ENCODE measurements at places on chromosomes 2 and 18.
A peak's percentile ranks its signal among the peaks of the same experiment; 100 is the strongest.

DNA sequence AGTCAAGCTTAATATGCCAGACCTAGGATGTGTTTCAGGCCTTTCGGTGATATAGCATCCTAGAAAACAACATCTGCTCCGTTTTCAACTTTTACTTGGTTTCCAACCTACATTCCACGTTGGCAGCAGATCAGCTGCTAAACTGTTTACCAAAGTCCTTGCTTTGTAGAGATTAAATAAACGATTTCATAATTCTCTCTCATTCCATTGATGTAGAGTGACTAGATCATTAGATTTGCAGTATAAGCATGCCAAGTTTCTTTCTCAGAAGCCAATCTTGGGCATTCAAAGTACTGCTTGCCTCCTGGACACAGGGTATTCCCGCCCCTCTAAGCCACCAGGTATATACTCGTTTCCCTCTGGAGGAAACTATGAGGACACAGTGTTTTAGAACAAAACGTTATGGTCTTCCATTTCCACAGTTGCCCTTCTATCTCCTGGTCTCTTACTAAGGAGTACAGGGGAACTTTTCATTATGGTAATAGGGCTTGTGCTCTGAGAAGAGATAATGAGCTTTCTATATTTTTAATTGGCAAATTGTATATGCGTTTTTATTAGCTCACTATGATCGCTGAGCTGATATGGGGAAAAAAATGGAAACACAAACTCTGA is 10.5 kb upstream of the INSIG2 start:
- no peak for DNase-seq

- no peak for DNase-seq
These were observed 100.2 kb upstream of the CDC42EP3 start for GRCh38 chr2:37771600-37772088.

- DNase-seq: no peak
These were observed 166.4 kb upstream of the MGAT5 start for GRCh38 chr2:134087371-134087921.

- no peak for DNase-seq
These were observed 10.8 kb downstream of the IL36B start for GRCh38 chr2:113041871-113042270.

DNA sequence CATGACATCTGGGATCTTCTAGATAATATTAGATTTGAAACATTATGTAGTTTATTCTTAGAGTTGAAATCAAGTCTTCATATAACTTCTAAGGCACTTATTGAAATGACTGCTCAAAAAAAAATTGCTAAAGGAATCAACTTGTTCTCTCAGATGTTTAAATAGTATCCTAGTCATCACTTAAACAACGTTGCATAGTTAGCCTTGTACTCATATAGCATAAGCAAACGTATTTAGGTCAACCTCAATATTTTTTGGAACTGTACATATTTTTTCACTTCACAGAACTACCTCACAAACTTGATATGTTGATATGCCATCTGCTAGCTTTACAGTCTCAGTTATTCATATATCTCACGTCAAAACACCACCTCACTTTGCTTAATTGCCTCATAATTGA is 47.1 kb upstream of the CREB1 start:
- DNase-seq: no peak

- no peak for DNase-seq
These were observed 76.2 kb downstream of the SATB2 start for GRCh38 chr2:199381531-199381930.

- no peak for DNase-seq
These were observed 35.1 kb downstream of the DCAF17 start for GRCh38 chr2:171469176-171469575.

- DNase-seq: no peak
These were observed 29.1 kb downstream of the UXS1 start for GRCh38 chr2:106165029-106165428.

DNA sequence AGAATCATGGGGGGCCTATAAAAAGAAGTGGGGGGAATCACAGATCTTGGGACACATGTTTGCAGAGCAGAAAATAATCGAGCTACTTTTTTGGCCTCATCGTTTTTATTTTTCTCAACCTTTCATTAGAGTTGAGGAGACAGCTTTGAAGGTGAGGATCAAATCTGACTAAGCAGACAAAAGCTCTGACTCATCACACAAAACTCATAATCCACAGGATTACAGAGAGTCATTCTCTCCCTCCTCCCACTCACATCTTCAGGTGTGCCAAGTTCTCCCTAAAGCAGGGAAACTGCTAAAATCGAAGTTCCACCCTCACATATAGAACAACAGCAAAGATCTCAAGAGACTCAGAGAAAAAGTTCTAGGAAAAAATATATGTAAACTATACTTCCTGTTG is 15.6 kb downstream of the BAZ2B start:
- no peak for DNase-seq

- no peak for DNase-seq
These were observed 55.1 kb downstream of the RAB31 start for GRCh38 chr18:9763157-9763556.

GRCh38 chr2:27041752-27042151 is 9.0 kb downstream of the TMEM214 start:
- no peak for DNase-seq

DNA sequence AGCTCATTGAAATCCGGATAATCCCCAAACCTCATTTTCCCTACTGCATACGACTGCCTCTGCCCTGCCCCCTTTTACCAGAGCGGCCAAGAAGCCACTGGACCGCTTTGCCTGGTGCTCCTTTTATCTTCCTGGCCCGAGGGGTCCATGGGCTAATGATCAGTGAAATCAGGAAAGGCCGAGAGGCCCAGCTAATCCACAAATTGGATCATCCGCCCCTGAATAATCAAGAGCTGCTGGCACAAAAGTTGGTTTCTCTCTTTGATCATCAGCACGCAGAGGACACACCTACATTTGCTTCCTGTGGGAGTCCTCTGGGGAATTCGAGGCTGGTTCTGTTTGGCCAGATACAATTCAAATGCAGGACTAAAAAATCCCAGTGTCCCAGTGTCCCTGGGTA is 144.5 kb downstream of the INSIG2 start:
- no peak for DNase-seq

- DNase-seq: no peak
These were observed 12.5 kb upstream of the POLR1B start for GRCh38 chr2:112529757-112530156.

DNA sequence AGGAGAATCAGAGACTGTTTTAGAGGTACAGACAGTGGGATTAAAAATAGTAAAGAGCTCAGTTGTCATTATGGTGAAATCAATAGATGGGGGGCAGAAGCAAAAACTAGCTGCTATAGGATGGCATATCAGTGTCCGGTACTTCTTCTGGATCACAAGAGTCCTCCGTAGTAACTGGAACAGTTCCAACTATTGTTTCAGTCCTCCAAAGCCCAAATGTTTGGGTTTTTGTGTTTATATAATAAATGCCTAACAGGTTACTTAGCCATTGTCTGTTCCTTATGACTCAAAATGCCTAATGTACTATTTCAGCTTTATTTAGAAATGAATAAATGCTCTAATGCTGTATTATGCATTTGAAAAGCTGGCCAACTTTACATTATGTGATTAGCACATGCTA is 401.2 kb downstream of the PTH2R start:
- DNase-seq: no peak

- DNase-seq: no peak
These were observed 128.5 kb upstream of the SP5 start for GRCh38 chr2:170586571-170587095.

DNA sequence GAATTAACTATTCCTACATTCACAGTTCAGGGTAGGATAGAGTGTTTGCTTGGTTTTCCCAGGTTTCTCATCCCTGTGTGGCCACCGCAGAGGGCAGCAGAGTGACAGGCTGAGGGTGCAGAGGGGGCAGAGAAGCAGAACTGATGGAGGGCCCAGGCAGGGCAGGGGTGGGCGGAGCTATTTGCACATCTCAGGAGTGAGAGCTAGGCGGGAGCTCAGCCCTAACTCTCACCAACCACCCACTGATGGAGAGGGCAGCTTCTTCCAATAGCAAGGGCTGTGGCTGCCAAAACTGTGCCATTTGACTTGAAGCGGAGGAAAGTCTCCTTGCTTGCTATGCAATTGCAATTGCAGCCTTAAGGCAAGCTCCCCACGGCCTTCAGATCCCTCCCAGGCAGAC is 12.0 kb upstream of the DARS1 start:
- no peak for DNase-seq

DNA sequence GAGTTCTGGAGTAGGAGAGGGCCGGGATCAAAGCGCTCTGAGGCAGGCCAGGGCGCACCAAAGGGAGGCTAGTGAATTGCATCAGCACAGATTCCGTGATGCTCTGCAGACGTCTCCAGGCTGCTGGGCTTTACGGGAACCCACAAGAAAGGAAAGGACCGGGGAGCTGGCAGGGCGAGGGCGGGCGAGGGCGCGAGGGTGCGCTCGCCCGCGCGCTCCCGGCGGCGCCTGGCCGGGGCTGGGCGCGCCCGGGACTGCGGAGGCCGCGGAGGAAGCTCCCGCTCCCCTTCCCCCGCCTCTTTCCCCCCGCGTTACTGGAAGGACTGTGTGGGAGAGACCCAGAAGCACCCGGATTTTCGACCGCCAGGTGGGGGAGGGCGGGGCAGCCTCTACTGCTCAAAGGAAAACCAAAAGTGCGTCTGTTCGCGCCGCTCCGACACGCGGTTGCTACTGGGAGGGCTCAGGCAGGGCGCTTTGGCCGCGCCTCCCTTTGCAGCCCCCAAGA is 2.4 kb upstream of the FOSL2 start:
- peak; percentile 93 for DNase-seq

- no peak for DNase-seq
These were observed 11.6 kb upstream of the BOK start for GRCh38 chr2:241546771-241547498.

GRCh38 chr2:176639671-176640070 is 370.4 kb downstream of the MTX2 start:
- DNase-seq: no peak

DNA sequence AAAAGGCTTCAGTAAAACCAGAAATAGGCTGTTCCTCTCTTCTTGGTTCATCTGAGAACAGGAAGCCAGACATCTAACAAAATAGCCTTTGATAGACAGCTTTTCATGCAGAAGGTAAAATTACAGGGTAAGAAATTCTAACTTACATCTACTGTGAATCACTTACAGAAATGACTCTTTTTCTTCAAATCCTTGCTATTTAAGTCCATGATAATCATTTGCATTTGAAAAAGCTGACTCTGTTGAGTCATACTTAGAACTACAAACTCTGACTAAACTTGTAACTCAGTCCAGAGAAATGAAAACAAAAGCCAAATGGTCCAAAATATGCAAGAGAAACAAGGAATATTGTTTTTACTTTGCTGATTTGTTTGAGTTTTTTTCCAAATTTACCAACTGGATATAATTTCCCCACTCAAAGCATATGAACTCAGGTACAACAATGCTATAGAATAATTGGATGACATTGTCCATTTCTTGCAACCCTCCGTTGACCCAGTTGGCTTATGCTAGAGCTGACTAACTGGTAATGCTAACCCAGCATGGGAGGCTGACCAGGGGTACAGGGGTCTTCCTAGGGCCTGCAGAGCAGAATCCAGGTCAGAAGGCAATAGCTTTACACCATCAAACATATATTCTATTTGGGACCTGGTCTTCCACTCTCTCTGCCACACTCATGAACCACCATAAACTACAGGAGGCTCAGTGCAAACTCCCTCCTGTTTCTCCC is 18.8 kb upstream of the MREG start:
- no peak for DNase-seq

GRCh38 chr2:68448671-68449653 is 18.1 kb downstream of the FBXO48 start:
- DNase-seq: no peak

DNA sequence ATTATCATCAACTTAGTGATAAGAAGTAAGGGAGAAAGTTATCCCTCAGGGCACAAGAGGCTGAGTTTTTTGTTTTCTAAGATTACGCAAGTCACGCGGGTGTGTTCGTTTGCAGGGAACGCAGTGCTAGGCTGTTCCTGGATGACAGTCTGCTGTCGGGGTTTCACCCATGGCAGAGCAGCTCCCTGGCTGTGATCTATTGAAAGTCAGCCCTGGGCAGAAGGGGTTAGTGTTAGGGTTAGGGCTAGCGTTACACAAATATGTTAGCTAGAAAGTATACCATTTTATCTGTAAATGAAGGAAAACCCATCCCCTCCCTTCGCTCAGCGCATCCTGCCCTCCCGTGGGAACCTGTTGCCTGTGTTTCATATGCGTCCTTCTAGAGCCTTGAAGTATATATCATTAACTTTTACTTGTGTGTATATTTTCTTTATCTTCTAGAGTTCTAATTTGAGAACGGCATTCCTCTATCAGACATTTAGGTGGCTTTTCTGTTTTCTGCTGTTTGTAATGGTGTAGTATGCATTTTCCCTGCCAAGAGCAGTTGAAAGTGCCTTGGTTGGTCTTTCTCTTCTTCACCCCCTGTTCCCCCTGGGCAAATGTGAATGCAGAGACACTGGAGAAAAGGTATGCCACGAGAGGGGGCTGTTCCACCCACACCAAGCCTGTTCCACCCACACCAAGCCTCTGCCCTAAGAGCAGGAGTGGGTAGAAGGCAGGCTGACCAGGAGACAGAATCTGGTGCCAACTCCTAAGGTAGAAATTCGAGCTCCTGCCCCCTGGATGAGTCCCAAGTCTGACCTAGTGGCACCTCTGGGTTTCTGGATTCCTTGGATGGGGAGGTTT is 47.0 kb downstream of the ARMC9 start:
- DNase-seq: no peak

- DNase-seq: peak; percentile 41
These were observed 23.9 kb downstream of the PECR start for GRCh38 chr2:216057688-216058193.

DNA sequence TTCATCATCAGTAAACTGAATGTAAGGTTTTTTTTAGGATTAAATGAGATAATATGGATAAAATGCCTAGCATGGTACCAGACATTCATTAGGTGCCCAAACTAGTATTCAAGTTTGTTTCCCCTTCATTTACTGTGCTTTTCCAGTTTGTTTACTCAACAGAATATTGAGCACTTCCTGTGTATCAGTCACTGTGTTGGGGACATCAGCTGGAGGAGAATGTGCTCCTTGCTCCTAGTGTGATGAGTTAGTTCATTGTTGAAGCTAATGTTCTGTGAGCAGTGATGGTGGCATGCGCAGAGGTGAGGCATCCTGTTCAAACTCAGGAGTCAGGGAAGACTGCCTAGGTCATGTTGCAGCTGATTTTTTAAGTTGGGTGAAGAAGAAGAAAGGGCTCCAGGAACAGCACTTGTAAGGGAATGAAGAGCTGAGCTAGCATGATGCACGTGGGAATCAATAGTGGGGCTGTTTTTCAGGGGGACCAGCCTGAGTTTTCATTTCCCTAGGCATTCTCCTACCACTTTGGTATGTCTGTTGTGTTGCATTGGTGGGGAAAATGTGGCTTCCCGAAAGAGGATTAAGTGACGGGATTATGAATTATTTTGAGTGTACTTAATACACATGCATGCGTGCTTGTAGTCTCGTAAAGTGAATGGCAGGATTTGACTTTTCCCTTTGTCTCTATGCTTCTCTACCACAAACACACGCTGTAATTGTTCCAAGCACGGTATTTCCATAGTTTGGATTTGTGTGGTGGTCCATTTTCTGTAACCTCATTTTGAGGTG is 23.7 kb downstream of the TTLL4 start:
- DNase-seq: no peak

- DNase-seq: no peak
These were observed 234.6 kb downstream of the HAUS1 start for GRCh38 chr18:46338766-46339165.

- DNase-seq: no peak
These were observed 44.4 kb downstream of the FECH start for GRCh38 chr18:57542126-57542525.

All from activated T-cell treated with anti-CD3 and anti-CD28 coated beads for 48 hours (primary cell).